Left renal pelvis (tissue), 4 donors: ENCODE measurements at places on chromosomes 4 and X.

DNA sequence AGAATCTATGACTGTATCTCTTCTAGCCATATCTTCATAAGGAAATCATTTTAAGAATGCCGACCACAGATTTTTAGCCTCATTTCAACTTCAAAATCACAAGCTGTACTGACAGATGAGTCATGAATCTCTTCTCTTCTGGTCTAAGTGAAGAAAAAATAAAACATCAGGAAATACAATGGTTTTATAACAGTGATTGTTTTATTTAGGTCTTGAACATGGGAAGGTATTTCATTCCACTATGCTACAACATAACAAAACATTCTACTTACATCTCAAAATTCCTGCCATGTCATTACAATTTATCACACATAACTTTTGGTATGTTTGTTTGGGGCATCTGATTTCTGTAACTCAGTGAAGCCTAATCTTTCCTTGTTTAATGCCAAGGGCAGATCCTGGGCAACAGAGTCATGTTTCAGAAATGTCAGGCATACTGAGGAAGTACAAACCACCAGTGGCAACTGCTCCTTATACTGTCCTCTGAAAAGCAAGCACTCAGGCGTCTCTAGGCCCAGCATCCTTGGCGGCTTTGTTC lies 325.0 kb downstream of the PDHA2 start:
- no peak for DNase-seq

- no peak for DNase-seq
These were observed 84.5 kb upstream of the UXT start for GRCh38 chrX:47743504-47743903.

GRCh38 chr4:87967193-87967592 lies 8.3 kb upstream of the SPP1 start:
- DNase-seq: no peak

DNA sequence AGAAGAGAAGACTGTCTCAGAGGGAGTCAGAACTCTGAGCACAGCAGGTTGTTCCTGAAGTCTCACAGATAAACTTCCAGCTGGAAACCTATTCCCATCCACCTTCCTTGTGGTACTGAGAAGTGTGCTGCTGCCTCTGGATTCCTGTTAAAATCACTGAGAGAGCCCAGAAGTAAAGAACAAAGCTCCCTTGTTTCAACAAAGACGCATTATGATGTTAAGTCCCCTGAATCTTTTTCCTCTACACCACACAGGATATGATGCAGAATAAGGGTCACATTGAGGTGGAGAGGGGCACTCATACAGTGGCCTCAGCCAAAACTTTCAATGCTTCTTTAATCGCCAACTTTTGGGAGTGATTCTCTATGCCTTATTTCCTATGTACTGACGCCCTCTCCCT lies 321.0 kb downstream of the OPHN1 start:
- DNase-seq: no peak

- no peak for DNase-seq
These were observed 296.1 kb downstream of the TRIML1 start for GRCh38 chr4:188435381-188435780.

DNA sequence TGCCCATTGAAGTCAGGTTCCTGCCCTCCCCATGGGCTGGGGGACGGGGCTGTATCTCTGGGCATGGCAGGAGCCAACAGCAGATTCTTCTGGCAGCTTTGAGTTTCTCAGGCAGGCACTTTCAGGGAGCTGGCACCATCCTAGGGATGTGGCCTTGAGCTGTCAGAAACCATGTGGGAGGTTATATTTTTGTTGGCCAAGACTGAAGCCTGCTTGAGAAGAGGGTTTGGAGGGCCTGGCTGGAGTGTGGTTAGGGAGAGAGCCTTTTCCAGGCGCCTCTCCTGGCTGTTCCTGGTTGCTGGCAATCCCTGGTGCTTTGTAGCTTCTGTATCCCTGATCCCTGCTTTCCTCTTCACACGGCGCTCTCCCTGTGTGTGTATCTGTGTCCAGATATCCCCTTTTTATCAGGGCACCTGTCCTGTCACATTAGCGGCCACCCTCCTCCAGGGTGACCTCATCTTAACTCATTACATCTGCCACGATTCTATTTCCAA lies 30.6 kb upstream of the SORCS2 start:
- DNase-seq: no peak

- no peak for DNase-seq
These were observed 39.6 kb upstream of the CPLX1 start for GRCh38 chr4:865572-865971.

- no peak for DNase-seq
These were observed 30.8 kb downstream of the RTL5 start for GRCh38 chrX:72100824-72101351.

DNA sequence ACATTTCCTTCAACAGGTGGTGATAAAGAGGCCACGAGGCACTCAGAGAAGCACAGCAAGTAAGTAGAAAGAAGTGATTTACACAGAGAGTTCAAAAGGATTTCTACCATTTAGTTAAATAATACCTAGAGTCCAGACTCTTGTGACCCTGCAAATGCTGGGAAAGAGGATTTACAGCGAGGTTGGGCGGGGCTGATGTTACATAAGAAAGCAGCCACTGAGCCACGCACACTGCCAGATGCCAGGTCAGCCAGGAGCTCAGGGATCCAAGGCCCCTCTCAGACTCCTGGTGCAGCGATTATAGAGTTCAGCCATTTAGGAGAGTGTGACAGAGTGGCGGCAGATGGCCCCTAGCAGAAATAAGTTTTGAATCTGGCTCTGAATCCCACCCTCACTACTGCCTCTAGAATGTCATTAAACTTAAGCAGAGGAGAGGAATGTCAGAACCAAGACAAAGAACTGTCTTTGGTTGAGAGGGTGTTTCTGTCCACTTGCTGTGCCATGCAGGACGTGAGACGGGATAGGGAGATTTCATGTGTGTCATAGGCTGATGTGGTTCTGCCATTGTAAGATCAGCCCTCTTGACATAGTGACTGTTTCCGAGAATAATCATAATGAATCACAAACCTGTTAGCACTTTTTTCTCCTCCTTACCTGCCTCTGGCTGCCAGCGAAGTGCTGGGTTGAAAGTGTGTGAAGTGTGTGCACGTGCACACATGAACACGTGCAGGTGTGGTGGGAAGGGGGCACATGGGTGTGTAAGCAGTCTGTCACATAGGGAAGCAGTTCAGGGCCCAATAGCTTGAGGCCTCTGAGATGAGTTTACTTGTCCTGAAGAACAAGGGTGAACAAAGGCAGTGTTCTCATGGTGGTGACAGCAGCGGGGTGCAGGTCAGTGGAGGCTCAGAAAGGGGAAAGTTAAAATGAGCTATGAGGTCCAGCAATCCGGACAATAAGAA lies 50.1 kb downstream of the MFAP3L start:
- peak; percentile 12 for DNase-seq

DNA sequence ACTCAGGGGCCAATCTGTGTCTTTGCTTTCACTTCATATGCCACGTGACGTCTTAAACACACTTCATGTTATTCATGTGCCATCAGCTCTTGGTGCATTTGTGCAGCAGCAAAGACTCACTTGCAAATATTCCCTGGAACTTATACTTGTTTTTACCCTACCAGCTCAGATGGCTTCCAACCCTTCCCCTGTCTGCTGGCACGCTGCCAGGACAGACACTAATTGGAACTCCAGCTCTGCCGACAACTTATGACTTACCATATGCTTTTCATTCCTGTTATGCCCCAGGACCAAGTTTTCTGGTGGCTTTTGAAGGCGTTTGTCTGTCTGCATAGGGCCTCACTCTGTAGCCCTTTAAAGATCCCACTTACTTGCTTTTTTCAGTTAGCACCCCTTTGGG lies 261.7 kb upstream of the GNPDA2 start:
- no peak for DNase-seq

- no peak for DNase-seq
These were observed 294.4 kb downstream of the GPAT3 start for GRCh38 chr4:83830138-83830888.

- no peak for DNase-seq
These were observed 1546.6 kb upstream of the TENM3 start for GRCh38 chr4:180696460-180697092.

GRCh38 chrX:131588995-131589394 lies 45.1 kb downstream of the OR13H1 start:
- DNase-seq: peak; percentile 1

GRCh38 chr4:130545171-130545570 lies 1449.2 kb downstream of the C4orf33 start:
- DNase-seq: no peak

DNA sequence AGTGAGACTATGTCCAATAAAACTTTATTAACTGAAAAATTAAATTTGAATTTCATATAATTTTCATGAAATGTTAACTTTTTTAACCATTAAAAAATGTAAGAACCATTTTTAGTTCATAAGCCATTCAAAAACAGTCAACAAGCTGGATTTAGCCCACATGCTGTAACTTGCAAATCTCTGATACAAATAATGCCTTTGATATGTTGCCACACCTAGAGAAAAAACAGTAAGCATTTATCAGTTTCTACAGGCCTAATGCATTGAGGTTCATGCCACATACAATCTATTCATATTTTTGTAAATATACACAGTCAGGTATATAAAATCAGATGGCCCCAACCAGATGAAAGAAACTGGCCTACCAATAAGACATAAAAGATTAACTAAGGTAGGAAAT lies 52.8 kb downstream of the LCORL start:
- no peak for DNase-seq

- no peak for DNase-seq
These were observed 4.5 kb downstream of the GPM6A start for GRCh38 chr4:175807547-175807946.

GRCh38 chr4:171181090-171181489 lies 632.1 kb upstream of the GALNTL6 start:
- DNase-seq: no peak

DNA sequence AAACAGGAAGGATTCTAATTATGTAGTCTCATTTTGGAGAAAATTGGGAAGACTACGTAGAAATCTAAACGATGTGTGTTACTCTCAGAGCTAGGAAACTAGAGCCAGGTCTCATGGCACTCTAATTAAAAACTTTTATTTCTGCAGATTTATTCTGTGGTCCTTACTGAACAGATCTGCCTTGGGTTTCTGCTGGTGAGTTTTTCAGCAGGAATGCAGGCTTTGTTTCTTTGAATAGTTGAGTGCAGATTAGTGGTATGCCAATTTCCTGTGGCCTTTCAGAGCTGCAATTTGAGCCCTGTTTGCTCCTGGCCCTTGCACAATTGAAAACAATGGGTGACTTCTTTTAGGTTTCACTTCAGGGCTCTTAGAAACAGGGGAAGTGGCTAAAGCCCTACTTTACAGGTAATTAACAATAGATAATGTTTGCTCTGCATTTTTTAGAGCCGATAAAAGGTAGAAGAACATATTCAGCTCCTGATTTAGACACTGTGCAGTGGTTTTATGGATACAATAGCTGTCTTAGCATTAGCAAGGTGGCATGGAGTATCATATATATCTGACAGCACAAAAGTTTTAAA lies 21.8 kb downstream of the SPRY1 start:
- DNase-seq: no peak

GRCh38 chr4:170025523-170026252 lies 507 bp downstream of the MFAP3L start:
- no peak for DNase-seq

DNA sequence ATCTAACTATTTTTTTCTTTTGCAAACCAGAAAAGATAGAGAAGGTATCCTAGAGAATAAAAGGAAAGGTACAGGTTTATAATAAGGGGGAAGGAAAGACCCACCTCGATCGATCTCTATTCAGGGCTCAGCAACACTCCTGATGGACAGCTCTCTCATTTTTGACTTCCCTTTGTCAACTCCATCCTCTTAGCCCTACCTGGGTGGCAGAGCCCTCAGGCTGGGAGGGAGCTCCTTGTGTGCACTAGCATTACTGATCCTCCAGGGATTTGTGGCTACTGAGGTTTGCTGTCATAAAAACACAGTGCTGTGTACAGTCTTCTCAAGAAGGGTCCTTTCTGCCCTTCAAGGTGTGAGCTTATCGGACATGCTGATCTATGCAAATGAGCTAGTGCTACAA lies 111.0 kb downstream of the MID1 start:
- no peak for DNase-seq

- DNase-seq: no peak
These were observed 136.8 kb downstream of the RAPGEF2 start for GRCh38 chr4:159239629-159240028.

- no peak for DNase-seq
These were observed 404.7 kb upstream of the GNPDA2 start for GRCh38 chr4:45131020-45131419.

DNA sequence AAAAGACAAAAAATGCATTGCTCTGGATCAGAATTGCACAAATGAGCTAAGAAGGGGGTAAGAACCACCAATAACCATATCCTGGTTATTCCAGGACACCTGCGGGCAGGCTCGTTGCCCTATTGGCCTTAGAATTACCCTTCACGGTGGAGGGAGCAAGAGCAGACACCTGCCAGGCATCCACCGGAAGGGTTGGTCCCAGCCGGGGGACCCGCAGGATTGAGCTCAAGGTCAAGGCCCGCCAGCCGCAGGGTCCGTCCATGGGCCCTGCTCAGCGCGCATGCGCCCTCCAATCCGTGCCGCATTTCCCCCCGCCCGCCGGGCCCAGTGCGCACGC lies 575 bp downstream of the SLC25A6 start:
- peak; percentile 75 for DNase-seq

DNA sequence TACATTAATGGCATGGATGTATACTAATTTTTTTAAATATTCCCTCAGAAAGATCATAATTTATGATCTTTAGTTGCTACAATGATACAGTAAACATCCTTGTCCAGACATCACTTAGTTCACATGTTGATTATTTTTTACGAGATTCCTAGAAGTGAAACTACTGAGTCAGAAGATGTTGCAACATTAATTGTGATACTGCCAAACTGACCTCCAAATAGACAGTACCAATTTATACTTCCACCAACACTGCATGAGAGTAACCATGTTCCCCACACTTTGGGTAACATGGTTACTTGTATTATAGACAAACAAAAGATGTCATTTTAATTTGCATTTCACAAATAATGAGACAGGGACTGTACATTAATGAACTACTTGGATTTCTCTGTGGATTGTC lies 19.6 kb downstream of the RCHY1 start:
- no peak for DNase-seq

GRCh38 chrX:155544881-155545280 lies 67.9 kb downstream of the TMLHE start:
- DNase-seq: no peak

- DNase-seq: no peak
These were observed 395.3 kb upstream of the PITX2 start for GRCh38 chr4:111018216-111018615.

GRCh38 chrX:72727846-72728245 lies 13.7 kb upstream of the PHKA1 start:
- no peak for DNase-seq

DNA sequence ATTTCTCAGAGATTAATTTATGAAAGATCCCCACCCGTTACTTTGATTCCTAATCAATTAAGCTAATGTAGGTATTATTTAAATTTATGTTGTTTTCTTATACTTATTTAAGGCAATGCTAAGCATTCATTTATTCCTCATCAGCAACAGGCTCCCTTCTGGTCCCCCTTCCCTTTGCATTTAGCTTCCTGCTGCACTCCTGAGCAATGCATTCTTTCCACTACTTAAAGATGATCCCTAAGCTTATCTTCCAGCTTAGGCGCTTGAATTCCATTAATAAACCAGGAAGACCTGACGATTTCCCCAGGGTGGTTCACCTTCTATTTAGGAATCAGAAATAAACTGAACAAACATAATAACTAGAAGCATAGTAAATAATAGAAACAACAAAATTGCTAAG lies 1003.1 kb downstream of the FSTL5 start:
- no peak for DNase-seq
